Progenitor cell of endocrine pancreas (in vitro differentiated cells): ENCODE measurements at places on chromosomes 3 and 15.

GRCh38 chr3:139780593-139780992, 102.8 kb upstream of the NMNAT3 start:
- no peak for DNase-seq

GRCh38 chr3:193662757-193663322, 69.8 kb downstream of the OPA1 start:
- DNase-seq = no peak

- no peak for DNase-seq
Observed at GRCh38 chr15:85745525-85746150, 49.1 kb downstream of the KLHL25 start.

GRCh38 chr15:100558771-100559254, 30.1 kb upstream of the CERS3 start:
- DNase-seq = no peak

GRCh38 chr3:60086811-60087210, 1037.0 kb upstream of the CFAP20DC start:
- DNase-seq = no peak

DNA sequence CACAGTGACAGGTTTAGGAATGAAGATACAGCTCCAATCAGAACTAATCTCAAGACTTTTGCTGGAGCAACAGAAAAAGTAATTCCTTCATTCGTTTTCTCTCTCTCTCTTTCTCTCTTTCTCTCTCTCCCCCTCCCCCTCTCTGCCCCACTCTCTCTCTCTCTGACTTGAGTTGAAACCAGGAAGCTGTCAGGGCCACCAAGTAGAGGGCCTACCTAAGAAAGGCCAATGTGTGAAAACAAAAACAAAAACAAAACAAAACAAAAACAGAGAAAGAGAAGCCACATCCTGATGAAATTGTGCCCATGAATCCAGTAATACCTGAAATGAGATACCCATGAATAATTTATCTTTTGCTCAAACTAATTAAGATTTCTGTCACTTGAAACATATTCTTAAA, 72.9 kb downstream of the ATP8B4 start:
- DNase-seq = no peak

DNA sequence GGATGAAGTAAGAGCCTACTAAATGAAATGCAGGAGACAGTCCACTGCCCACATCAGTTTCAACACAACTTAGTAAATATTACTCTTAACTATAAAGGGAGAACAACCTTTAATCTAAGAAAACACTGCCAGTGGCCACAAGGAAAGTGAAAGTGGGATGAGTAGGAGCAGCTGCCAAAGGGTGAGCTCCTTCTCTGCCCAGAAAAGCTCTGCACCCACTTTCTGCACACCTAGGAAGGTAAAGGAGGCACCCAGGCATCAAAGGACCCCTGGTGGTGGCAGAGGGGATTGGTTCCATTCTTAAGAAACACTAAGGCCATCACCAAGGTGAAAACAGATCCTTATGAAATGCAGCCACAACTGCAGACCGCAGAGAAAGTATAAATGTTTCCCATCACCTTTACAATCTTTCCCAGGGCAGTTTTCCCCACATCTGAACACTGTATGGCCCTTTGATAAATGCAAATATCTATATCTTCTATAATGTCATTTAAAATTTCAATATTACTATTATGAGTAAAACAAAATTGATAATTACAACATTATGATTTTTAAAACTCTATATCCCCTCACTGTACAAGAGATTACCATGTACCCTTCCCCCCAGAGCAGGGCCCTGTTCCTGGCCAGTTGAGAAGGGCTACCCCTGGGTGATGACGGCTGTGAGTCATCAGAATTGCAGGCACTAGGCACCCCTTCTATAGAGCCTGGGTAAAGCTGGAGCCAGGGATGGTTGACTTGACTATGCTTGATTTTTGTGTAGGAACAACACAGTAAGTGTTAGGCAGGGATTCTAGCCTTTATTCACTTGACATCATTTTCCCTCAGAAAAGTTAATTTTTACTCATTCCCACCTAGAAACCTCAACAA, 92.0 kb downstream of the SNRK start:
- DNase-seq = no peak

DNA sequence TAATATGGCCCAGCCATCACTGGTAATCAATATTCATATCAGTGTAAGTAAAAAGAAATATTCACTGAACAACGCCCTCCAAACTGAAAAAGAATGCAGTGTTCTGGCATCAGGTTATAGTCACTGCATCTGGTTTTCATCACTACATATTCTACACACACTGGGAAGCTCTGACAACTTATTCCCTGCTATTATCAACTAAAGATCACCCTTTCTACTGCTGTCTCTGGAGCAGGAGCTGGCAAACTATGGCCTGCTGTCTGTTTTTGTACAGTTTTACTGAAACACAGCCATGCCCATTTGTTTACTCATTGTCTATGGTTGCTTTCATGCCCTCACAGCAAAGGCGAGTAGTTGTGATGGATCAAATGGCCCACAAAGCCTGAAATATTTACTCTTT, 35.3 kb downstream of the TUBGCP4 start:
- no peak for DNase-seq

DNA sequence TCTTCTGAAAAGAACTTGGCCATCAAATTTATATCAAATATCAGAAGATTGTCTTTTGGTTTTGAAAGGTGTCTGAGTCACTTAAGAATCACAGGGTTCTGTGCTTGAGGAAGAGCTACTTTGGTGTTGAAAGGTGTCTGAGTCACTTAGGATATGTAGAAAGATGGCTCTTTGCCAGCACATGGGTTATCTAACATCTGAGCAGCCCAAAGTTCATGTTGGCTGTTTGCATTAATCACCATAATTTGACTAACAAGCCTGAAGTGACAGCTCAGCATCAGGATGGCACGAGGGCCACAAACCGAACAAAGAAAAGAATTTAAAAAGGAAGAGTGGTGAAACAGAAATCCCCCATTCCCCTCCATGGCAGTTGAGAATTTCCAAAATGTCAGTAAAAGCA, 190.5 kb upstream of the CMC1 start:
- DNase-seq = no peak

GRCh38 chr3:169149349-169149890, 514.1 kb downstream of the MECOM start:
- peak; percentile 89 for DNase-seq

DNA sequence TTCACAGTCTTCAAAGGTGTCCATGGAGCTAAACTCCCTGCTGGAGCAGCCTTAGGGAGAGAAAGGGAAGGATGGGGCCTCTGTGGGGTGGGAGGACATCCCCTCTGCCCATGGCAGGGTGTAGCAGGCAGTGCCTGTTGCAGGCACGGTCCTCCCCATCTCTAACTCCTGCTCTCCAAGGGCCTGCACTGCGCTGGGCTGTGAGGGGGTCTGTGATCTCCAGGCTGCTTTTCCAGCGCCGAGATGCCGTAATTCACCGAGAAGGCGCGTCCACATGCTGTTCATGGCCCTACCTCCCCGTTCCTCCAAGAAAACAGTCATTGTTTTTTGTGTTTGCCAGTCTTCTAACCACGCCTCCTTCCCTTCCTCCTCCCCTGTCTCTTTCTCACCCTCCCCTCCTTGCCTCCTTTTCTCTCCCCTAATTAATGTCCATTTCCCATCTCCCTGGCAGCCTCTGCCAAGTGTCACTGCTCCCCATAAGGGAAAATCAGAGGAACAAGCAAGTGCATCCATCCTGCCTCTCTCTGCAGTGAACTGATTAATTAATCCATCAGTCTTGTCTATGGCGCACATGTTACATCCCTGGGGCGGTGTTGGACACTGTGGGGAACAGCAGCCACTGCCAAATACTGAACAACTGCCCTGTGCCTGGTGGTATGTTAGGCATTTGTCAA, 17.7 kb upstream of the LAMP3 start:
- no peak for DNase-seq

DNA sequence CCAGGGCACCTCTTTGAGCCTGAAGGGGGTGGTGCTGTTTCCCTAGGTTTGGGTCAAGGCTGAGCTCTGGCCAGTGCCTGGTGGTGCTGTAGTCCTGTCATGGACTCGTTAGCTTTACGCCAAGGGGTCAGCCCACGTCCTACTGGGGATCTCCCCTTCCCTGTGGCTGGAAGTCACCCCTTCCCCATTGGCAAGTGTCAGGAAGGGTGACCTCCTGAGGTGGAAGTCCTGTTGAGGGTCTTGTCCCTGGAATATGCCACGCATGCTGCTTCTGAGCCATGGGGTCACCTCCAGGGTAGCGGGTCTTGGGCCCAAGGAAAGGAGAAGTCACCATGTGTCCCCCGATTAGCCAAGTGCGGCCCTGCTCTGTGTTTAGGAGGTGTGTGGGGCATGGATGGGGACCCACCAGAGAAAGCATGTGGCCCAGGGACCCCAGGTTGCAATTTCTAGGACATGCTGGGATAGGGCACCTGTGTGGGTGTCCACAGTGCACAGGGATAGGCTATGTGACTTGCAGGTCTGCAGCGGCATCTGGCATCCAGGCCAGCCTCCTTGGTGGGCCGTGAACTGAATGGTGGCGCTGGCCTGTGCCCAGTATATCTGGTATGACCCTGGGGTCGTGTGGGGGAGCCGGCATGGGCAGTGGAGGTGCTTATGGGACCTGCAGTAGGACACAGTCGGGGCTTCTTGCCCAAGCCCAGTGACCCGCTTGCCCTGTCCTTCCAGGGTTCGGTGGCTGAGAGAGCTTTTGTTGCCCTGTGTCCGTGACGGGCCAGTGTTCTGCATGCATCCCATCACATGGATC, 226.7 kb downstream of the SNRPN start:
- DNase-seq = peak; percentile 3

GRCh38 chr3:72938471-72939265, 50.8 kb downstream of the GXYLT2 start:
- no peak for DNase-seq

- DNase-seq = no peak
Observed at GRCh38 chr3:64278625-64279024, 53.4 kb upstream of the PRICKLE2 start.

- no peak for DNase-seq
Observed at GRCh38 chr15:56325186-56325585, 40.0 kb upstream of the TEX9 start.

DNA sequence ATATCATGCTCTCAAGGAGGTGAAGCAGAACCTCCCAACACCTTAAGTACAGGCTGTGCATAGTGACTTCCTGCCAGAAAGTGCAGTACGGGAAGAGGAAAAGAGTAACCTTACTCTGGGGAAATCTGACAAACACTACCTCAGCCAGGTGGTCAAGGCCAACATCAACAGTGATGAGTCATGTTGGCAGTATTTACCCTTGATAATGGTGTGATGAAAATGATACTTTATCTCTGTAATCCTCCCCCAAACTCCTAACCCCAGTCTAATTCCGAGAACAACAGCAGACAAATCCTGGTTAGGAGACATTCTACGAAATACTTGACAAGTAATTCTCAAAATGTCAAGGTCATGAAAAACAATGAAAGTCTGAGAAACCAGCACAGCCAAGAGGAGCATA, 26.5 kb downstream of the ANKDD1A start:
- no peak for DNase-seq

DNA sequence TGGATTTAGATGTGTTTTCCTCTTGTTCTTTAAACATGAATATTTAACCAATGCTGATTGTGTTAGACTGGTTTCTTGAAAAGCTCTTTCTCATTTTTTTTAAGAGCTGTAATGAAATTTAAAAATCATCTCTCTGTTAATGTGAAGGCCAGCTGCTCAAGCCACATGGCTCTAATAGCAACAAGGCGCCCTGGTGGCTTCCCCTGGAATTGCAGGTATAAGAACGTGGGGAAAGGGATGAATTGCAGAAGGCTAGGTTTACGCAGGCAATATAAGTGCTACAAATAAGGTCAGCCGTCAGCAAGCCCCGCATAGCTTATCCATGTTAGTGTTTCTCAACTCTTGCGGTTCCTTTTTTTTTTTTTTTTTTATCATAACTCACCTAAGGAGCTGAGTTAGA, 108.5 kb downstream of the SAMMSON start:
- no peak for DNase-seq

GRCh38 chr3:10228248-10228950, 19.9 kb upstream of the TATDN2 start:
- DNase-seq = no peak
